Activated CD4-positive, alpha-beta T cell treated with anti-CD3 and anti-CD28 coated beads, Interleukin-2, amount 50 U/mL, for 24 hours (primary cell): ENCODE measurements at places on chromosomes 11 and 22.

DNA sequence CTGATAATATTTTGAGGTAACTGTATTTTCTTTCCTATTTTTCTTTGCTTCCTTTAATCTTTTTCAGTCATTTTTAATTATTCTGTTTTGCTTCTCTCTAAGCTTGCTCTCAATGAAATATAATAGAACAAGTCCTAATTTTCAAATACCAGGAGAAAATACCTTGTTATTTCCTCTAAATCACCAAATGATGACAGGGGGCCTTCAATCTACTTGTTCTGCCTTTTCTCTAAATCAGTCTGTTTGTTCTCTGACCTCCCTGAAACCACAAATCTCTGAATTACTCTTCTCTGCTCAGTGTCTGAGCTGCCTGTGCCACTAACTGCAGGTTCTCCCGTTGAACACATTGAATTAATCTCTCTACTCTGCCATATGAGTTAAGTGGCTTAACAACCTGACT, 286.2 kb downstream of the C11orf87 start:
- DNase-seq = no peak

DNA sequence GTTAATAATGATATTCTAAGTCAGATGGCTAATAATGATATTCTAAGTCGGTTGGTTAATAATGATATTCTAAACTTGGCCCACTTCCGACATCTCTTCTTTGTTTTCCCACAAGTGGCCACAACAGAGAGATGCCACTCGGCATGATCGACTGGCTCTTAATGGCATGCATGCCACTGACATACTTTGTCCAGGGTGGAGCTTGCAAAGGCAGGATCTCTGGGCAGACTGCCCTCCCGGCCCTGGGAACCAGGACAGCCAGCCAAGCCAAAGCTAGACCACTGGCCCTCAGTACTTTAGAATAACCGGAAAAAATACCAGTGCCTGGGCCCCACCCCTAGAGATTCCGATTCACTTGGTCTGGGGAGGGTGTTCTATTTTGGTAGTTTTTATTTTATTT, 78.1 kb downstream of the KIAA1671 start:
- DNase-seq = no peak

DNA sequence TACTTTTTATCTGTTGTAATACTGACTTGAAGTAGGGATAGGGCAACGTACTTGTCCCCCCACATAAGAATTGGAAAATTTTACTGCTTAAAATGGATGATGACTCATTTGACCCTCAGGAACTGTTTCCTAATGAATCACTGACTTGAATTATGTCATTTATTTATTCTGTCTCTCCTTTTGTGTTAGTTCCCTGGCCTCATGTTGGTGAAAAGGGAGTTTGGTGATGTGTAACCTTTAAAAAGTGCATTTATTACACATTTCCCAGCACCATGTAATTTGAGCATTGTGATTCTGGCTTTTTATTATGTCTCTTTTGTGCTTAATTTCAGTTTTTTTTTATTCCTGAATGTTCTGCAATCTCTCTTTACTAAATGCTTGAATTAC, 20.3 kb upstream of the PGM2L1 start:
- DNase-seq = no peak

DNA sequence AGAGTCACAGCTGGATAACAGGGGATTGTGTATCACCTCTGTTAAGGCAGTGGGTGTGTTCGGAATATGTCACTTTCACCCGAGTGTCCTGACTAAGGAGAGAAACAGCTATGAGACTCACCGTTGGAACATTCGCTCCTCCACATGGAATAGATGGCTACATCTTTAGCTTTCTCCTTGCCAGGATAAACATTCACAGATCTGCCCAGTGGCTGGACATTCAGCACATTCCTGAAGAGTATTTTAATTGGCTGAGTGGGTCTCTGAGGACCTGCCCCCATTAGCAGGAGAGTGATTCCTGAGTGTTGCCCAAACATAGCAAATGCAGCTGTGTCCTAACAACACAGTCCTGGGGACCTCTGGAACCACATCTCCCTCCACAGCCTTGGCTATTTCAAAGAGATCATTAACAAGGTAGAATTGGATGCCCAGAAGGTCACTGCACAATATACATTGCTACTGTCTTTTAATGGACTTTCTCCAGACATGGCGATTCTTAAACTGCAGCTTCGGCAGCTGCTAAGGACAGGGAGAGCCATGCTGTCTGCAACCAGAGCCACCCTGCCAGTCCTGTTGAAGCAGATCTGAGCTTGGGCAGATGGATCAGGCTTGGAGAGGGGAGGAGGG, 435.0 kb upstream of the CADM1 start:
- no peak for DNase-seq

- no peak for DNase-seq
These were observed 6.2 kb downstream of the MYO18B start for GRCh38 chr22:25748140-25748539.

DNA sequence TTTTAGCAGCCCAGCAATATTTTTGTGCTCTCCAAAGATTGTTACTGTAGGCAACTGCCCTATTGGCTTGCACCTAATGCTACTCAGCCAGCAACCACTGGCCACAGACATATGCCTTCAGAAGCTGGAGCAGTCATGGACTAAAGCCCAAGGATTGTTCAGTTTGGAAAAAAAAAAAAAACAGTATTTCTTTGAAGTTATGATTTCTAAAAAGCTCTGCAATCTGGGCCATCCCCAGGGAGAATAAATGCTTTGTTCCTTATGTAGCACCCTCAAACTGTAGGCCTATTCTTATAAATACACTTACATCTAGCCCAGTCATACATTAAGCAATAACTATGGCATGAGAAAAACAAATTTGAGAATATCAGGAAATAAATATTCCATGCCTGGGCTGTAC, 2190.5 kb upstream of the RAG2 start:
- no peak for DNase-seq

DNA sequence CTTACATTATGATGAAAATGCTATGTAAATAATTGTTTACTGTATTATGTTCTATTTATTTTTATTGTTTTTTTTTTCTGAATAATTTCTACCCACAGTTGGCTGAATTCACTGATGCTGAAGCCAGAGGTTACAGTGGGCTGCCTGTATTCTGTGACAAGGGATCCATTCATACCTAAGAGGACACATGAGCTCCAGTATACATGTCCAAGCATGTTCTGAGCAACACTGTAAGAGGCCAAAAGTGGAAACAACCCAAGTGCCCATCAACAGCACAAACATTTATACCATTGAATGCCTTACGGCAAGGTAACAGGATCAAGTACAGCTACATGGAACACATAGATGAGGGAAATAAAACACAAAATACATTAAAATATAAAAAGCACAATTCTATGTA, 1.4 kb upstream of the SRSF8 start:
- no peak for DNase-seq

DNA sequence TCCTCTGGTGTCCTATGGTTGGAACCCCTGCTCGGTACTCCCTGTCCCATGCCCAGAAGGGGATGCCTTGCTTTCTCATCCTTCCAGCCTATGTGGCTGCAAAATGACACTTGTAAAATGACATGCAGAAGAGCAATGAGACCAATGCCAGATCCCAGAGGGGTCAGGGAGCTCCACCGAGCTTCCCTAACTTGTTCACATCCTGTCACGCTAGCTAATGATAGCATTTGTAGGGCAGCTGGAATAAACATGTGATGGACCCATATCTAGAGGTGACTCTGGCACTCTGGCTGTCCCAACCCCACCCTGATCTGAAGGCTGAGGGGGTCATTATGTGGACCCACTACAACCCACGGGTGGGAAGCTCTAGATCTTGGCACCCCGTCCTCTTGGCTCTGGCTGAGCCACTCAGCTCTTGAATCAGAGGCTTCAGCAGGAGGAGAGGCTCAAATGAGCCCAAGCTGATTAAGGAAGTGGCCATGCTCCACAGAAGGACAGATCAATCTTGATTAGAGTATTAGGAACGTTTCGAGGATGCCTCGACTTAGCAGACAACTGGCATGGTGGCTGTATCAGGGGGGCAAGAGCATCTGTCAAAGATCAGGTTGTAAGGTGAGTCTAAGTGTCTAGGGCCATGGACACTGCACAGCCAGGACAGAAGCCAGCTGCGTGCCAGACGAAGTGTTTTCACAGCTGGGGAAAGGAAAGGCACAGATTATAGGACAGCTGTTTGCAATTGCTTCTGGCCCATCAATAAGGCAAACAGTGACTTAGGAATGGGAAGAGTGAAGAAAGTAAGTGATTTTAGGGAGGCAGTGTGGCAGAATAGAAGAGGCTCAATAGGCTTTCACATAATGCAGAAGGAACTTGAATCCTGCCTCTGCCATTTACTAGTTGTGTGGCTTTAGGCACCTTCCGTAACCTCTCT, 182.8 kb downstream of the KIRREL3 start:
- no peak for DNase-seq

DNA sequence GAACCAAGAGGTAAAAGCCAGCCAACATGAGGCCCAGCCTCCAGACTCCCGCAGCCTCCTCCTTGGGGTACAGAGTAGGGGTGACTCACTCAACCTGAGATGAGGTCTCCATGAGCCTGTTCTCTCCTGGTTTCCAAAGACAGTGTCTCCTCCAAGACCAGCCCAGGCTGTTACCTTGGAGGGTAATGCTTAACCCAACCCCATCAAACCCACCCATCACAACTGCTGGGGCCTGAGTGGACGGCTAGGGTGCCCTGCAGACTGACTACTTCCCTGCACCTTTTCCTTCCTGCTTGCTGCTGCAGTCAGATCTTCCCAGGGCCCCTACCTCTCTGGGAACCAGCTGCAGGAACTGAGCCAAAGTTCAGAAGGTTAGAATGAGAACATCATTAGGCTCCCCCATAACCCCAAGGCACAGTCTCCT, 5.1 kb upstream of the NOL12 start:
- no peak for DNase-seq

DNA sequence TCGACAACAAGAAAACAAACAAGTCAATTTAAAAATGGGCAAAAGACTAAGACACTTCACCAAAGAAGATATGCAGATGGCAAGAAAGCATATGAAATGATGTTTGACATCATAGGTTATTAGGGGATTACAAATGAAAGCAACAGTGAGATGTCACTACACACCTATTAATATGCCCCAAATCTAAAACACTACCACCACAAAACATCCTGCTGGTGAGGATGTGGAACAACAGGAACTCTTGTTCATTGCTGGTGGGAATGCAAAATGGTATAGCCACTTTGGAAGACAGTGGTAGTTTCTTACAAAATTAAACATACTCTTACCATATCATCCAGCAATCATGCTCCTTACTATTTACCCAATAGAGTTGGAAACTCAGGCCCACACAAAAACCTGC, 29.0 kb downstream of the PRRG4 start:
- no peak for DNase-seq

DNA sequence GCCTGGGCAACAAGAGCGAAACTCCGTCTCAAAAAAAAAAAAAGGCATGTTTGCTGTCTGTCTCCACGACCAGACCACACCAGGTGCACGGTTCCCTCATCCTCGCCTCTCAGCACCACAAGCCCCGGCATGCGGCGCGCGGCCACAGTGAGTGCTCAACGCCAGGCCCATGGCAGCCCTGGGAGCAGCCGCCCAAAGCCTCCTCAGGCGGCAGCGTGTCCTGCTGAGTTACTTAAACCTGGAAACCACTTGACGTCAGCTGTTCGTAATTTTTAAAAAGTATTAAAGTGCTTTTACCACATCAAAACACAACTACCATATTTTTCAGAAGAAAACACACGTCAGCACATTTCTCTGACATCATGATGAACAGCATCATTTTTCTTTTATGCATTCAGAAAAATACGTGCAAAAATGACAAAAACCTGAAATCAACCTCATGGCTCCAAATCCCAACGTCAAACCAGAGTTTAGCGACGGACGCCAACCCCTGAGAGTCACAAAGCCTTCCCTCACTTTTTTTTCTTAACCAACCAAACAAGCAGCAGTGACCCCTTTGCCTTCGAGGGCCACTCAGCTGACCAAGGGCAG, 2.1 kb downstream of the DEAF1 start:
- no peak for DNase-seq

DNA sequence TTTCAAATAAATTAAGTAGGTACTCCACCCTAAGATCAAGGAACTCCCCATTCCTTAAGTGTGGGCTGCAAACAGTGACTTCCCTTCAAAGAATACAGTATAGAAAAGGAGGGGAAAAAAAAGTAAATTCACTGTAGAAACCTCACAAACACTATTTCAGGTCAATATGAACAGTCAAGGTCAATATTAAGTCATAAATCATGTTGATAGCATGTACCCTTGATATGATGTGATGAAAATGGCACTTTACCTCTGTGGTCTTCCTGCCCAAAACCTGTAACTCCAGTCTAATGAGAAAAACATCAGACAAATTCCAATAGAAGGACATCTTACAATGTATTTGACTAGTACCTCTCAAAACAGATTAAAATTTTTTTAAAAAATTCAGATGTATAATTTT, 8.2 kb downstream of the CKAP5 start:
- DNase-seq = no peak

GRCh38 chr11:70944636-70945035, 307.7 kb downstream of the SHANK2 start:
- DNase-seq = no peak

GRCh38 chr11:19474211-19474610, 233.5 kb upstream of the E2F8 start:
- no peak for DNase-seq

GRCh38 chr11:133106417-133106816, 425.9 kb downstream of the OPCML start:
- DNase-seq = no peak

DNA sequence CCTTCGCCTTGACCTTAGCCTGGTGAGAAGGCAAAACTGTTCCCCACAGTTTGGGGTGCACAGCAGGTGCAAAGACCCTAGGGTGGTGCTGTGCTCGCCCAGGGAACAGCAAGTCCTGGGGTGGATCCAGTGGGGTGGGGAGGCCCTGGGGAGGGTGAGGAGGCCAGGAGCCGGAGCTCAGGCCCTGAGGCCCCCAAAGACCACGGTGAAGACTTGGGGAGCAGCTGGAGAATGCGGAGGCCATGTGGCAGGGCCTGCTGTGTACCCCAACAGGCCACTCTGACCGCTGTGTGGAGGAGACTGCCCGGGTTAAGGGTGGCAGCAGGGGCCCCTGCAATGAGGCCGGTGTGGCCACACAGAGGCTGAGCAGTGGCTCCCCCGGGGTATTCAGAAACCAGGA, 101.1 kb upstream of the RTL6 start:
- no peak for DNase-seq

DNA sequence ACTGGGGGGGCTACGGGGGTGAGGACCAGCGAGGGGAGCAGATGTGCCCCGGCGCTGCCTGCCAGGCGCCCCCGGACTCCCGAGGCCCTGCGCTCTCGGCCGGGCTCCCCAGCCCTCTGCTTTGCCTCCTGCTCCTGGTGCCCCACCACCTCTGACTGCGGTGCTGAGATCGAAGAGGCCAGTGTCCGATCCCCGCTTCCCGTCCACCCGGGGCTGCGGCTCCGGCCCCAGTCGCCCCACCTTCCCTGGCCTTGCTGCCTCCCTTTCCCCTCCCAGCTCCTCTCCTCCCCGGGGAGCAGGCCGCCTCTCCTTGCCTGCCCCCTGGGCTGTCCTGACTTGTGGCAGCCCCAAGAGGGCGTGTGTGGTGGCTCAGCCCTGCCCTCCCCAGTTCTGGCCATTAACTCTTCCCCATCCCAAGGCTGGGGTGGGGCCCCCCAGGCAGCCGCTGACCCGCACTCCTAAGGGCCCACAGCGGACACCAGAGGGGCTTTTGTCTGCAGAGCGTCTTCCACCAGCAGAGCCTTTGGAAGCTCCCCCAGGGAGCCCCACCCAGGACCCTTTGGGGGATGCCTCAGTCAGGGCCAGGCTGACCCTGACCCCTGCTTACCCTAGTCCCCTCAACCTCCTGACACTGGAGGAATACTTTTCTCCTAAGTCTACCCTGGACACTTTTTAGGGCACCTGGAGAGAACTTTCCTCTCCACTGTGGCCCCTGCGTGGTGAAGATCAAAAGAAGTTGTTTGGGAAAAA, 16.6 kb downstream of the RTN4RL2 start:
- DNase-seq = no peak
